ENCODE measurements at places on chromosomes 11 and 22.

DNA sequence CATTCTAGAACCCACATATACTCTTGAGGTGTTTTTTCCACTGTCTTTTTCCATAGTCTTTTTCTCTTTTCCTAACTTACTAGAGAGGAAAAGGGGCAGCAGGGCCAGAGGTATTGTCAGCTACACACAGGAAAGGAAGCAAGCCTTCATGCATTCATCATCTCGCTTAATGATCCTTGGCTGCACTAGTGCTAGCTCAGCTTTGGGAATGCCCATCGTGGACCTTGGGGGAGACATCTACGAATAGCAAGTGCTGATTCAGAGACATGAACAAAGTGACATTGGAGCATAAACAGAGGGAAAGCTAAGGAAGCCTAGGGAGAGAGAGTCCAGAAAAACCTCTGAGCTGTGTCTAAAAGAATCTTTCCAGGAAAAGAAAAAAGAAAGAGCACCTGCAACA is 466.3 kb upstream of the ARHGAP42 start:
- no peak for ATAC-seq

GRCh38 chr22:46564084-46564714 is 26.8 kb upstream of the CELSR1 start:
- ATAC-seq: peak; percentile 60

DNA sequence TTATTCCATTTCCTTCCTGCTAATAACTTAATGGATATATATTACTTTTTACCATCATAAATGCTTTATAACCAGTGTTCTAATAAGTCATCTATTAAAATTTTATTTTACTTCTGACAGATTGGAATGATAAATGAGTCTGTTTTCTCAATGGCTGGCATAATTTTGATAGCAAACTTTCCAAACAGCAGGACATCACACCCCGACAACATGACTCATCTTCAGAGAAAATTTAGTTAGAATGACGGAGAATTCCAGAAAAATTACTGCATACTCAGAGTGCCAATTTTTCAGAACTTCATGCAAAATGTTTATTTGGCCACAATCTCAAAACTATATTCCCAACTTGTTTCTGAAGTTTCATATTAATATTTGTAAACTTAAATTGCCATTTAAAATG is 174.4 kb downstream of the SWAP70 start:
- ATAC-seq: no peak

DNA sequence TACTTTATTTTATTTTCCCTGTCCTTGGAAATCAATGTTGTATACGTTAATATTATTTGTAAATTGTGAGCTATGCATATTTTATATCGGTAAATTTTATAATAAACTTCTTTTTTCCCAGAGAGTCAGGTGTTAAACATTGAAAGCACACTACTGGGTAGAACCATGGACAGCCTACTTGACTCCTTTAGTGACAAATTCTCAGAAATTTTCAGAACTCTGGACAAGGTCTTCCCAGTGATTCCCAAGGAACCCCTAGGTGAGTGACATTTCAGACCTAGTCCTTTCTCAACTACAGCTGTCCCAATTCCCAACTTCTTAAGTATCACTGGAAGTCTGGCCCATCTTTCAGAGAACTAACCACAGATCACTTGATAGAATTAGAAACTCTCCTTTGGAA is 107.2 kb downstream of the RCN1 start:
- ATAC-seq: no peak

- ATAC-seq: no peak
Observed at GRCh38 chr11:113989381-113989780, 14.5 kb downstream of the HTR3A start.

DNA sequence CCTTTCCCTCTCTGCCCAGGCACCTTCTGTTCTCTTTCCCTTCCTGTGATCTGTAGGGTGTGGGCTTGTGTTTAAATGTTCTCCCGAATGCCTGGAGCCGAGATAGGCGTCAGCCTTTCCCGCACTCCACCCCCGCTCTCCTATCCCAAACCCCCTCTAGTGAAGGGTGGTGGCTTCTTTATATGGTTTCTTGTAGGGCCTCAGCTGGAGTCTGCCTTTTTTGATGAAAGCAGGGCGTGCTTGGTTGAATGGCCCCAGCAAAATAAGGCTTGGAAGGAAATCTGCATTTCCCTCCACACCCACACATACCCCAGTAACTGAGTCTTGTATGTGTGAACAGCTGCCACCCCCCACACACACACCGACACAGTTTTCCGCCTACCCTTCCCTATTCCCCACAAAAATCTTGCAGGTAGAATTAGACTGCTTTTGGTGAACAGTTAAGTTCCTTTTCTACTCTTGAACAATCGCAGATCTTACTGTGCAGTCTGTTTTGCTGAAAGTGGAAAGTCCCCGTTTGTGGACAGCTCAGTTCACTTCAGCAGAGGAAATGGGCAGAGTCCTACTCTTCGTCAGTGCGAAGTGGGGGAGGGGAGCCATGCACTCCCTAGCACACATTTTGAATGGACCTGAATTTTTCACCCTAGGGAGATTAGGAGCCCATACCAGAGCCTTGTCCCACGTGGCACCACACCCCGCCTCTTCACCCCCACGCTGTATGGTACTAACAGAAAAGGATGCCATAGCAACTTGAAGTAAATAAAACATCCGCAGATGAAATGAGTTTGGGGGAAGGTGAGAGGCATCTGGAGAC is 25.5 kb upstream of the GRK2 start:
- no peak for ATAC-seq

GRCh38 chr11:45079075-45079444 is 67.4 kb upstream of the PRDM11 start:
- ATAC-seq: peak; percentile 16

DNA sequence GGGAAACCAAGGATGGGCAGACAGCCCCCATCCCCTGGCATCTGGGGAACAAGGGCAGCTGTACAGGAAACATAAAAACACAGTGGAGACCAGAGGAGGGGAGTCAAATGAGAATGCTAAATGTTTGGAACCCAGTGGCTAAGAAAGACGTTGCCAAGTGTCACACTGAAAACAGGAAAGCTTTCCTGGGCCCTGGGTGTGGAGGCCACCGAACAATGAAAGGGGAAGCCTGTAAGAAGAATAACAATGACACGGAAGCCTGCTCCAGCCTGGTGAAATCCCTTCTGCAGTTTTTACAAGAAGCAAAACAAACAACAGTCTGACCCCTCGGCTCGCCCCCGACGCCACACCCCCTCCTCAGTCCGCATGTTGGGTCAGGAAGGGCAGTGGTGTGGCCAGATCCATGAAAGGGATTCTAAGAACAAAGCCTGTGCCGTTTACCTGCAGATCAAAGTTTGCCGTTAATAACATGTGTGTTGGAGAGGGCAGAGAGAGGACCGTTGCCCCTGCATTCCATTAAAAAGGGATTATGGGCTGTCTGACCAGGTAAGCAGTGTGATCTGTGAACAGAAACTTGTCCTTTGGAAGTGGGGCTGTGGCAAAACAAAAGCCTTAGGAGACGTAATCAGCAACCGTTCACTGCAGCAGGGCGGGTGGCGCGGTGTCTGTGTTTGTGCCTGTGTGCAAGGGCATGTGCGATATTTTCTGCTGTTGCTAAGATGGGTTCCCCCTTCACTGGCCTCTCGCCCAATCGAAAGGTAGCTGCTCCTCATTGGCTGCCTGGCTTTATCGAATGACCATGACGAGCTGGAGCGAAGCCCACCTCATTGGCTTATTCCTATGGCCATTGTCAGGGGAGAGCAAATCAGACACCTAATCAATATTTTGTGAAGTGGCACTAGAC is 113.7 kb upstream of the BLID start:
- ATAC-seq: peak; percentile 85

- ATAC-seq: peak; percentile 26
Observed at GRCh38 chr11:111344032-111344431, 35.0 kb downstream of the POU2AF1 start.

- no peak for ATAC-seq
Observed at GRCh38 chr11:116910378-116910777, 73.0 kb upstream of the APOA1 start.

DNA sequence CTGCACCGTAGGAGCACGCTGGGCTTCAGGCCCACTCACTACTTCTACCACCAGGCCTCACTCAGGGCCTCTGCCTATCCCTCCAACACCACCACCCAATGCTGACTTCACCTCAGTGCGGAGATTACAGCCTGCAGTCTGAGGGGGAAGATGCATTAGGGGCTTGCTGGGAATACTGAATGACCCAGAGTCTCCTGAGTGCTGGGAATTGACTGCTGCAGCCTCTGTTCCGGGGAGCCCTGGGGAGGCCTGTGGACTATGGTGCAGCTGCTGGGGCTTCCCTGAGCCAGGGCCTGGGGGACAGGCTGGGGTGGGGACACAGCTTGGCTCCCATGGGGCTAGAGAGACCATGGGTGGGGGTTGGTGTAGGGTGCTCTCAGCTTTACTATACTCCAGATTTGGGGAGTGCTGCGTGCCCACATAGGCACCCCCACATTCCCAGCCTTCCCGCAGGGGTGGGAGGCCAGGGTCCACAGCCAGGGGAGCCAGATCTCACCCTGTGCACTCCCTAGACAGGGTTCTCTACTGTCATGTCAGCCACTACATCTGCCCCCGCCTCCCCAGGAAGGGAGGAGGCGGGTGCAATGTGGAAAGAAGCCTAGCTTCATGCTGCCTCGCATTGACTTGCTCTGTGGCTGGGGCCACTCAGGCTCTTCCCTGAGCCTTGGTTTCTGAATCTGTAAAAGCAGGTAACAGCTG is 44.4 kb downstream of the GDPD5 start:
- ATAC-seq: peak; percentile 73

DNA sequence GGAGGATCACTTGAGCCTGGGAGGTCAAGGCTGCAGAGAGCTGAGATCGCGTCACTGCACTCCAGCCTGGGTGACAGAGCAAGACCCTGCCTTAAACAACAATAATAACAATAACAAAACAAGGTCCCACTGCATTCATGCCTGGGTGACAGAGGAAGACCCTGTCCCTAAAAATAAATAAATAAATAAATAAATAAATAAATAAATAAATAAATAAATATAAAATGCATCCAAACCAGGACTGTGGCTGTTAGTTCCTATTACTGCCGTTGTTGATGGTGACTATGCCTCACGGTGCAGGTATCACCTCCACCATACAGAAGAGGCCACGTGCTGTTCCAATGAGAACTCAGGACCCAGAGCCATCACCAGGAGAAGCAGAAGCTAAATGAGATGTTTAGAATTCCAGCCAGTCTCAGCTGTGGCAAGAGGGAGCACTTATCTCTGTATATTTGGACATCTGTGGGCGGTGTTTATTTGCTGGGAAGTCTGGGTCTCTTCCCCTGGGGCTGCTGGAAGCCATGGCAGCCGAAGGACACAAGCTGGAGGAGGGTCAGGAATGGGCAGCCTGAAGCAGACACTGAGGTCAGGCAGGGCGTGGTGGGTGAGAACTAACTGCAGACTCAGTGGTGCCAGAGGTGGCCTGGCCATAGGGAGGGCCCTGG is 21.6 kb downstream of the C11orf86 start:
- no peak for ATAC-seq

GRCh38 chr11:71566081-71566620 is 788 bp downstream of the KRTAP5-10 start:
- no peak for ATAC-seq

GRCh38 chr22:25407859-25408229 is 156.6 kb upstream of the GRK3 start:
- no peak for ATAC-seq

DNA sequence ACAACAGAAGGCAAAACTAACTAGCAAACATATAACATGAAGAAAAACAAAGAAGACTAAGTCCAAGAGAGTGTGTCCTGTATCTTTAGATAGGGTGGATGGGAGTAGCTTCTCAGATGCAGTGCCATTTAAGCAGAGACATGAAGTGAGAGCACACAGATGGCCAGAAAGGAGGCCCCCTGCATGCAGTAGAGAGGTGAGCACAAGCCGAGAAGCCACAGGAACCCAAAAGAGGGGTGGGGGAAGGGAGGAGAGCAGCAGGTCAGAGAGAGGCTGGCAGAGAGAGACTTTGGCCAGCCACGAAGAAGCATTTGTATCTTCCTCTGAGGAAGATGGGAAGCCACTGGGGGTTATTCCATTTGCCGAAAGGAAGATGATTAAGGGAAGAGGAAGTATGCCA is 86.7 kb downstream of the NTM start:
- ATAC-seq: no peak

DNA sequence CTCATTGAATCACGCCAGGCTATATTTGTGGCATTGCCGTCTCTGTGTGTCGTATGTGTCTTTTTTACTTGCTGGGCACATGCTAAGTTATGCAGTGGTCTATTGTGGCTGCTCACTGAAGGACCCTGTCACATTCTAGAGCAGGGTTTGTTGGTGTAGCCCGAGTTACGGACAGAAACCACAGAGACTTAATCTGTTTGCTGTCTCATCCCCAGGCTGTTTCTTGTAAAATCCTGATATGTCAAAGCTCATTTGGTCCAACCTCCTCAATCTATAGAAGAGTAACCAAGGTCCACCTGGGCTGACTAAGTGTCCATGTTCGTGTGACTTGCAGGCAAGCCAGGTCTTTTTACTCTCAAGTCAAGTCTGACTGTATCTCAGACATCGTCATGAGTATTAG is 5.0 kb downstream of the DPF2 start:
- no peak for ATAC-seq

DNA sequence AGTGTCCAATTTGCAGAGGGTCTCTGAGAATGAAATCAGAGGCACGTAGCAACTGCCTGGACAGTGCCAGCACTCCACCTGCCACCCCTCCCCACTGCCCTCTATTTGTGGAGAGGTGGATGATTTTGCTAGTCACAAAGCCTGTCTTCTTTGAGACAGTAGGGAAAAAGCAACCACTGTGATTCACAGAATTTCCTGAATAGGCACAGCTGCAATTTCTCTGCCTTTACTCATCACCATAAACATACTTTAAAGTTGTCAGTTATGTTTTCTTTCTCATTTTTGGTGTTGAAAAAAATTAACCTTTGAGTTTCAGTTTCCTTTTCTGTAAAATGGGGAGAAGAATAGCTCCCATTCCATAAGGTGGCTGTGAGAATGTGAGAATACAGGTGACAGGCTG is 134.3 kb downstream of the TEAD1 start:
- ATAC-seq: peak; percentile 29

DNA sequence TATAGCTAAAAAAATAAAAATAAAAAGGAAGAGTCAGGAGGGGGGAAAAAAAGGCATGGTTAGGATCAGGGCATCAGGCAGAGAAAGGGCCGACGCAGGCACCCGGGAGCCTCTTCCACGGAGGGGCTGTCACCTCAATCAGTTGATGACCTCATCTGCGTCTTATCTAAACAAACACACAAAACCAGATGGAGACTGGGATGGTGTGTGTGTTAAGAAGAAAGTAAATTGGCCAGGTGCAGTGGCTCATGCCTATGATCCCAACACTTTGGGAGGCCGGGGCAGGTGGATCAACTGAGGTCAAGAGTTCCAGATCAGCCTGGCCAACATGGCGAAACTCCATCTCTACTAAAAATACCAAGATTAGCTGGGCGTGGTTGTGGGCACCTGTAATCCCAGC is 63.6 kb downstream of the DHCR7 start:
- no peak for ATAC-seq

- no peak for ATAC-seq
Observed at GRCh38 chr11:1890856-1891830, 552 bp downstream of the PRR33 start.
